ENCODE measurements at places on chromosomes 6 and 20.

- H3K27ac ChIP-seq, result no peak overlapping the region
- DNase-seq, result no peak
- H3K4me1 ChIP-seq, result peaks cover 15% of the 10 kb centered on the region
- peaks cover 87% of the 10 kb centered on the region for H3K27me3 ChIP-seq
Observed at GRCh38 chr6:28589234-28589956, 63.7 kb downstream of the GPX5 start.

- H3K36me3 ChIP-seq, result no peaks in the 10 kb centered on the region
- no peak for DNase-seq
- no peak overlapping the region for H3K4me3 ChIP-seq
- H3K27me3 ChIP-seq, result no peaks in the 10 kb centered on the region
- no peaks in the 10 kb centered on the region for H3K4me1 ChIP-seq
Observed at GRCh38 chr6:126118936-126119335, 132.6 kb downstream of the TRMT11 start.

- H3K4me3 ChIP-seq, result no peak overlapping the region
- no peaks in the 10 kb centered on the region for H3K27me3 ChIP-seq
- H3K36me3 ChIP-seq, result no peaks in the 10 kb centered on the region
- H3K27ac ChIP-seq, result no peak overlapping the region
Observed at GRCh38 chr20:23114448-23115082, 28.4 kb upstream of the CD93 start.

DNA sequence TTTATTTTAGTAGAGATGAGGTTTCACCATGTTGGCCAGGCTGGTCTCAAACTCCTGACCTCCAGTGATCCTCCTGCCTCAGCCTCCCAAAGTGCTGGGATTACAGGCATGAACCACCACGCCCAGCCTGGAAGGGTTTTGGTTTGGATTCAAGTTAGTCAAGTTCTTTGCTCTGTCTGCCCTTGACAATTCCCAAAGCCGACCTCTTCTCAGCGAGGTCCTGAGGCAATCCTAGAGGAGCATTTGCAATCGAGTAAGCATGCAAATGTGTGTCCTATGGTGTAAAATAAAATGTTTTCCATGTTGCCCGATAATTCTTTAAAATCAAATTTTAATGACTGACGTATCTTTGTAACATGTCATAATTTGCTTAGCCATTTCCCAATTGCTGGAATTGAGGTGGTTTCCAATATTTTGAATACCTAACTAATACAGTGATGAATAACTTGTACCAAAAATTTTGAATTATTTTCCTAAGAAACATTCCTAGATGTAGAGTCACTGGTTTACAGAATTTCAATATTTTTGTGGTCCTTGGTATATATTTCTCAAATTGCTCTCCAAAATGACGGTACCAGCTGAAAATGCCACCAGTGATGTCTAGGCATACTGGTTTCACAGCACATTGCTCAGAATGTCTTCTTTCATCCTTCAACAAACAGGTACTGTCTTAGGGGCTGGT, 38.7 kb downstream of the GTF2H5 start:
- no peak overlapping the region for H3K27ac ChIP-seq
- H3K27me3 ChIP-seq, result no peaks in the 10 kb centered on the region
- no peaks in the 10 kb centered on the region for H3K4me1 ChIP-seq
- no peak overlapping the region for H3K4me3 ChIP-seq
- DNase-seq, result no peak
- no peaks in the 10 kb centered on the region for H3K36me3 ChIP-seq

GRCh38 chr20:59398537-59399205, 98.3 kb downstream of the EDN3 start:
- H3K27ac ChIP-seq, result no peak overlapping the region
- H3K4me3 ChIP-seq, result no peak overlapping the region
- peaks cover 85% of the 10 kb centered on the region for H3K27me3 ChIP-seq

- no peaks in the 10 kb centered on the region for H3K4me1 ChIP-seq
- DNase-seq, result peak; percentile 49
- H3K4me3 ChIP-seq, result no peak overlapping the region
- H3K27ac ChIP-seq, result no peak overlapping the region
- H3K27me3 ChIP-seq, result no peaks in the 10 kb centered on the region
Observed at GRCh38 chr20:43529457-43530153, 22.1 kb downstream of the L3MBTL1 start.

- DNase-seq, result no peak
- no peak overlapping the region for H3K4me3 ChIP-seq
- H3K27ac ChIP-seq, result no peak overlapping the region
Observed at GRCh38 chr6:127403636-127404035, 55.6 kb downstream of the KIAA0408 start.

- DNase-seq, result no peak
- H3K27me3 ChIP-seq, result peaks cover 74% of the 10 kb centered on the region
- H3K27ac ChIP-seq, result no peak overlapping the region
Observed at GRCh38 chr20:46013829-46014516, 5.3 kb downstream of the MMP9 start.

- peaks cover 17% of the 10 kb centered on the region for H3K4me1 ChIP-seq
- DNase-seq, result peak; percentile 75
- H3K27me3 ChIP-seq, result peaks cover 6% of the 10 kb centered on the region
- no peak overlapping the region for H3K27ac ChIP-seq
- no peak overlapping the region for H3K4me3 ChIP-seq
Observed at GRCh38 chr6:170128811-170129681, 161.8 kb downstream of the DLL1 start.

DNA sequence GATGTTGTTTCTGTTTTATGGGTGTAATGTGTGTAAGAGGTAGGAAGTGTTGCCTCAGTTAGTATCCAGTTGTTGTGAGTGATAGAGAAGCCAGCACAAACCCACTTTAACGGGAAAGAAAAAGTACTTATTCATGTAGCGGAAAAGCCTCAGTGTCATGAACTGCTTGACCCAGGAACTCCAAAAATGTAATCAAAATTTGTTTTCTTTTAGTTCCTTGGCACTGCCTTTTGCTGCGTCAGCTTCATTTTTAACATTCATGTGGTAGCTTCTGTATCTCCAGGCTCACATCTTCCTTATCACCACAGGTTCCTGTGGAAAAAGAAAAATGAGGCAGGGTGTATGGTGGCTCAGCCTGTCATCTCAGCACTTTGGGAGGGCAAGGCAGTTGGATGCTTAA, 46.4 kb upstream of the CCDC28A start:
- H3K27me3 ChIP-seq, result no peaks in the 10 kb centered on the region
- peaks cover 17% of the 10 kb centered on the region for H3K4me1 ChIP-seq
- H3K36me3 ChIP-seq, result no peaks in the 10 kb centered on the region
- no peak overlapping the region for H3K27ac ChIP-seq
- no peak overlapping the region for H3K4me3 ChIP-seq

- no peaks in the 10 kb centered on the region for H3K27me3 ChIP-seq
- no peak for DNase-seq
- peaks cover 66% of the 10 kb centered on the region for H3K4me1 ChIP-seq
- no peak overlapping the region for H3K4me3 ChIP-seq
- H3K27ac ChIP-seq, result peak overlapping the region; percentile 77
Observed at GRCh38 chr6:7138921-7139358, 31.2 kb downstream of the RREB1 start.

GRCh38 chr6:110682460-110682853, 132.8 kb downstream of the CDK19 start:
- H3K27ac ChIP-seq, result no peak overlapping the region
- no peak overlapping the region for H3K4me3 ChIP-seq
- no peaks in the 10 kb centered on the region for H3K36me3 ChIP-seq
- peaks cover 8% of the 10 kb centered on the region for H3K4me1 ChIP-seq
- H3K27me3 ChIP-seq, result no peaks in the 10 kb centered on the region

DNA sequence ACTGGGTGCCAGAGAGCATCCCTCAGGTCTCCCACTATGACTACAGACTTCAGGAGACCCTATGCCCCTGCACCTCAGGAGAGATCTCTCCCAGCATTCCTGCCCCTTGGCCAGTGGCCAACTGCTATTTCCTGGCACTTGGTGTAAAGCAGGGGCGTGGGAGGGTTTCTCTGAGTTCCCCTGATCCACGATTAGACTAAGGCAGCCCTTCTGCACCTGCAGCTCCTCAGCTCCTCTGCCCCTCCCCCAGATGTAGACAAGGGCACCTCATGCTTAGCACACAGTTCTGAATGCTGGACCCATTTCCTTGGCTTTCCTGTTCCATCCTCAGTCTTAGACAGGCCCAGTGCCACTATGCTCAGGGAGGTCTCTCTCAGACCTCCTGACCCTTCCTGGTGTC, 28.6 kb downstream of the EDN1 start:
- DNase-seq, result no peak
- peaks cover 8% of the 10 kb centered on the region for H3K4me1 ChIP-seq
- H3K27me3 ChIP-seq, result no peaks in the 10 kb centered on the region
- H3K4me3 ChIP-seq, result no peak overlapping the region
- no peaks in the 10 kb centered on the region for H3K36me3 ChIP-seq

DNA sequence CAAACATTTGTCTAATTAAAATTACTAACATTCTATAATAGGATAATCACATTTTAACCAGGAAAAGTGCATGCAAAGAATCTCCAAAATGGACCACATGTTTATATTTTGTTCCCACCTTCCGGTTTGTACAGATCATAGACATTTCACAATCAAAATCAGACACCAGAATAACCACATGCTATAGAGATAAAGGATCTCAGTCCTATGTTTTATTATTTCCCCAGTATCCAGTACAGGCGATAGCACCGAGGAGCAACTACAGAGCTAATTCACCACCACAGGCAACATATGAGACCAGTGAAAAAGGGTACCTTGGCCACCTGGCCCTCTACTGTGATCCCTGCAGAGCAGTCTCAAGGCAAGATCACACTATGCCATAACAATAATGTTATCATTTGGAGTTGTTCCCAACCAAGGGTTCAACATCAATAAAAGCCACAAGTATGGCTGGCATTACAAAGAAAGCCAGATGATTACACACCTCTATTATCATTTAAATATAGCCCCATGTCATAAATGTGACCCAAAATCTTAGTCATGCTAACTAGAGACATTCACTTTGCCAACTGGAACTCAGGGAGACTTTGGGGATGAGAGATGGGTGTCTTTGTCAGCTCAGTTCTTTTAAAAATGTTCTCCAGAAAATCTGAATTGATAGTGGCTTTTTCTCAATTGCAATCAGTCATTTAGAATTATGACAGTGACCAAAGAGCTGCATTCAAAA, 46.7 kb downstream of the RALGAPA2 start:
- no peak overlapping the region for H3K27ac ChIP-seq
- H3K4me1 ChIP-seq, result peaks cover 3% of the 10 kb centered on the region
- H3K27me3 ChIP-seq, result no peaks in the 10 kb centered on the region
- no peak overlapping the region for H3K4me3 ChIP-seq
- H3K36me3 ChIP-seq, result no peaks in the 10 kb centered on the region
- no peak for DNase-seq

DNA sequence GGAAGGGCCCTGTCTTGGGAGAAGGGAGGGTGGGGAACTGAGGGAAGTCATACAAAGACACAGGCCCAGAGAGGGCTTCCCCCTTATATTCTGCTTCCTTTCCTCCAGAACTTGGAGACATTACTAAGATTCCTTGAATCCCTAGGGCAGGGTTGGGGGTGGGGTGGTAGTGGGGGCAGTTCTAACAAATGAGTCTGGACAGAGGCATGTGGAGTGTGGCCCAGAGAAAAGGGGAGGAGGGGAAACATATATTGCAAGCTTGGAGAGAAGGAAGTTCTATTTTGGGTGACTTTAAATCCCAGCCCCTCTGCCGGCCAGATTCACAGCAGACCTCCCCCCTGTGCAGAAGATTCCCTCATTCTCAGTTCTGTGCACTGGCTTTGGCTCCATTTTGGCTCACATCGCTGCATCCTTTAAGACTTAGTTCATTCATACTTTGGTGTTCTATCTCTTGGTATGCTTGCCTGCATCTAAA, 43.7 kb downstream of the DAAM2 start:
- H3K27me3 ChIP-seq, result no peaks in the 10 kb centered on the region
- H3K4me3 ChIP-seq, result no peak overlapping the region
- no peak for DNase-seq

- H3K36me3 ChIP-seq, result no peaks in the 10 kb centered on the region
- H3K27ac ChIP-seq, result no peak overlapping the region
- H3K27me3 ChIP-seq, result peaks cover 43% of the 10 kb centered on the region
- no peak for DNase-seq
Observed at GRCh38 chr6:37554480-37554819, 54.8 kb upstream of the CCDC167 start.

DNA sequence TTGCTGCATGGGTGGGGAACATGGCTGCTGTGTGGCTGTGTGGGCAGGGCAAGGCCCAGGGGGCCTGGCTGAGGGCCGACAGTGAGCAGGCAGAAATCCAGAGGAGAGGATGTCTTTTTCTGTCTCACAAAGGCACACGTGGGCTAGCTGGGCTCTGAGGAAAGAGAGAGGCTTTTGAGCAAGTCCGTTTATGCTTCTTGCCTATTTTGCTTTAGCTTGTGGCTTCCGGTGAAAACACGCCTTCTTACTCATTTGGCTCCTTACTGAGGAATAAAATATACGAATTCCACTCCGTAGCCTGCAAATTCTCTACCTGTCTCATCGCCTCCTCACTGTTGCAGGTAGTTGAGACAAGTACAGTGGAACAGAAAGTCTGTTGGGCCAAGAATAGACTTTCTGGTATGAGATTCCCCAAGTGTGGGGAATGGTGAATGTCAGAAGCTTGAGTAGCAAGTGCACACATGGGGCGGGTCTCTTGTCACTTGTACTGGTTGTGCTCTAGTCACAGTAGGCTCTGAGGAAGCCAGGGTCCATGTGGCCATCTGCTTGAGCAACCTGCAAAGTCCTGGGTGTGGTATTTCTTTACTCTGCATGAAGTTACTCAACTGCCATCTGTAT, 28.4 kb downstream of the WRNIP1 start:
- peaks cover 37% of the 10 kb centered on the region for H3K4me1 ChIP-seq
- no peak overlapping the region for H3K4me3 ChIP-seq
- no peaks in the 10 kb centered on the region for H3K36me3 ChIP-seq
- H3K27ac ChIP-seq, result peak overlapping the region; percentile 39
- no peak for DNase-seq
- H3K27me3 ChIP-seq, result no peaks in the 10 kb centered on the region

GRCh38 chr20:4038047-4038459, 22.7 kb upstream of the RNF24 start:
- peak; percentile 87 for DNase-seq
- H3K4me1 ChIP-seq, result peaks cover 28% of the 10 kb centered on the region
- H3K36me3 ChIP-seq, result no peaks in the 10 kb centered on the region
- H3K27me3 ChIP-seq, result no peaks in the 10 kb centered on the region

GRCh38 chr6:36109092-36109491, 21.2 kb upstream of the MAPK13 start:
- DNase-seq, result no peak
- H3K4me1 ChIP-seq, result peaks cover 6% of the 10 kb centered on the region
- H3K36me3 ChIP-seq, result peaks cover 60% of the 10 kb centered on the region
- no peak overlapping the region for H3K27ac ChIP-seq

DNA sequence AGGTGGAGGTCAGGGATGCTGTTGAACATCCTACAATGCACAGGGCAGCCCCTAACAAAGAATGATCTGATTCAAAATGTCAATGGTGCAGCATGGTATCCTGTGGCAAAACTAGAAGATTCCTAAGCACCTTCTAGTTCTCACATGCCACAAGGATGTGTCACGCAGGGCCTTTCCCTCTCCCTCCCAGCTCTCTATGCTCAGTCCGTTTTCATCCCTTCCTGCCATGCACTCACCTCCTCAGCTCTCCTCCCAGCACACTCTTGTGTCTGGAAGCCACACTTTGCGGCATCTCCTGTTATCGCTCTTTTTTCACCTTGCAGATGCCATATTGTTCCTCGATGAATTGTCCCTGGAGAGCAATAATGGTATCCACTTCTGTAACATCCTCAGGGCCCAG, 263.4 kb downstream of the CDC5L start:
- H3K27me3 ChIP-seq, result no peaks in the 10 kb centered on the region
- no peak overlapping the region for H3K27ac ChIP-seq
- H3K4me3 ChIP-seq, result no peak overlapping the region
- H3K4me1 ChIP-seq, result peaks cover 15% of the 10 kb centered on the region
- H3K36me3 ChIP-seq, result no peaks in the 10 kb centered on the region

All from suprapubic skin (tissue), 4 donors.